ENCODE measurements at places on chromosomes 6 and 20. TPM values are rescaled to one million over a fixed set of nuclear protein-coding genes. Genes with fewer than 3 reads are reported as not detected.

Gene CLPSL1
- not detected for total RNA-seq

Gene HLA-DMA
- 16.2 TPM for total RNA-seq

Gene MLN
- not detected for total RNA-seq

- peak; percentile 46 for DNase-seq
Measured at GRCh38 chr6:44073612-44074438, 53.4 kb downstream of the MRPL14 start.

GRCh38 chr6:93417421-93418013 lies 1.8 kb downstream of the EPHA7 start:
- DNase-seq = no peak

DNA sequence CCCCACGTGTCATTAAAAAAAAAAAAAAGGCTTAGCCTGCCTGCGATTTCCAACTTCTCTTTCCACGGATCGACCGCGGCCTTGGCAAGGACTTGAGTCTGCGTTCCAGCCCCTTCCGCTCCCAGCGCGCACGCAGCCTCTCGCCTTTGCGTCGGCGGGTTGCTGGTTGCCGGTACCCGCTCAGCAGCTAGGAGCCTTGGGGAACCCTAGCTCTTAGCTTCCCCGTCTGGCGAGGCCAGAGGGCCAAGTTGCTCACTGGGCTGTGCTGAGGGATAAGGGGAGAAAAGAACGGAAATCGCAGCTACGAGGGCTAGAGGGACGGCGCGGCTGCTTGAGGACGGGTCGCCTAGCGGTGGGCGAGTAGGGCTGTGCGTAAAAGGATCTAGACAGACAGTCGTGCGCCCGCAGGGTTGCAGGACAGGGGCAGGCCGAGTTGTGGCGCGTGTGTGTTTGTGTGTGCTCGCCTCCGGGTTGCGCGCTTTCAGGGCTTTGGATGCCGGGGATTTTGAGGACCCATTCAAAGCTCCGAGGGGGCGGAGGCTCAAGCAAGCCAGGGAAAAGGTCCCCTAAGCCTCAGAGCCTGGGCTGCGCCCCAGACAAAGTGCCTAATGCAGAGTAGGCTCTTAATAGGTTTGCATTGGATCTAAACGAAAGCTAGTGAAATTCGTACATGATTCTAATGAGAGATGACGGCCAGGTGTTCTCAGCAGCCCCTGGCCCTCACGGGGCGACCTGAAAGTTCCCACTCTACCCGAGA lies 40.5 kb upstream of the OSTM1 start:
- DNase-seq = peak; percentile 53

- peak; percentile 70 for DNase-seq
Measured at GRCh38 chr6:133983099-133983939, 30.3 kb downstream of the TBPL1 start.

GRCh38 chr20:59903621-59904020 lies 29.8 kb downstream of the SYCP2 start:
- DNase-seq = no peak

Gene SIRPD
- not detected for total RNA-seq

DNA sequence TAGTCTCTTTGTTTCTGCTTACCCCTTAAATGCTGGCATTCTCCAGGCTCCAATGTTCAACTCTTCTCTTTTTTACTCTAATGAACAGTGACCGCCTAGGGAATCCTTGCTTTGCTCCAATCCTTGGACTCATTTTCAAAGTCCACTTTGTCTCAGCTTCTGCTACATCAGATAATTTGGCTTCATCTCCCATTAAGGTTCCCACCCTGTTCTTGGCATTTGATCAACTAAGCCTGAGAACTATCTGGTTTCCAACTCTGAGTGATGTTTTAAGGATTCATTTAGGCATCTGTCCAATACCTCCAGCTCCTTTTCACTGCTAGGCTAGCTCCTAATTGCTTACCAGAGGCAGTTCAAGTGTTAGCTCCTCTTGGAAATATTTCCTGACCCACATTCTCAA lies 64.9 kb downstream of the ME1 start:
- DNase-seq = no peak

GRCh38 chr6:158152659-158153058 lies 15.4 kb downstream of the SERAC1 start:
- no peak for DNase-seq

Gene ERVFRD-1
- total RNA-seq = not detected

- no peak for DNase-seq
Measured at GRCh38 chr6:5490501-5491069, 229.3 kb downstream of the FARS2 start.

- DNase-seq = no peak
Measured at GRCh38 chr6:53673162-53673727, 7.7 kb upstream of the KLHL31 start.

All from activated CD8-positive, alpha-beta T cell treated with anti-CD3 and anti-CD28 coated beads for 36 hours (primary cell).